ENCODE measurements at places on chromosomes 2 and 18.

- DNase-seq: no peak
These were observed 4.4 kb upstream of the RFX8 start for GRCh38 chr2:101479328-101479727.

GRCh38 chr2:97688062-97688827 is 18.7 kb downstream of the C2orf92 start:
- no peak for DNase-seq

GRCh38 chr2:95174031-95174542 is 8.5 kb downstream of the ZNF2 start:
- DNase-seq: no peak

GRCh38 chr18:35438480-35439234 is 59.1 kb downstream of the INO80C start:
- DNase-seq: no peak

- no peak for DNase-seq
These were observed 174.9 kb downstream of the ETAA1 start for GRCh38 chr2:67571785-67572718.

- DNase-seq: no peak
These were observed 4.3 kb downstream of the SOCS6 start for GRCh38 chr18:70293166-70293565.

- no peak for DNase-seq
These were observed 46.0 kb downstream of the LRRFIP1 start for GRCh38 chr2:237673130-237674001.

DNA sequence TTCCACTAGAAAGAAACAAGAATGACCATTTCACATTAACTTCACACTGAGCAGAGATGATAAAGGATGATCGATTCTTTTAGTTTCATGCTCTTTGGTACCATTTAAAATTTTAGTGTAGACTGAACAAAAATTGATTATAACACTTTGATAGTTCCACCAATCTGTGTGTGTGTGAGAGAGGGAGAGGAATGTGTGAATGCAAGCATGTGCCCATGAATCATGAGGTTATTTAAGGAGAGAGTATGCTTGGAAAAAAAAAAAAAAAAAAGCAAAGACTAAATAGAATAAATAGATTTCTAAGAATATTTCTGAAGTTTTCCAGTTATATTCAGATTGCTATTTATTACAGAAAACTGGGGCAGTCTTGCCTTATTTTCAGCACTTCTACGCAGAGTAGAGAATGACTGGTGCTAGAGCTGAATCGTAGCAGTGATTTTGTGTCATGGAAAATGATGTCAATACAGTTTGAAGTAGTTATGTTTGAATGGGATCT is 900.8 kb downstream of the SLC4A3 start:
- DNase-seq: no peak
